HS-27A (cell line): ENCODE measurements at places on chromosomes 12 and 14.

DNA sequence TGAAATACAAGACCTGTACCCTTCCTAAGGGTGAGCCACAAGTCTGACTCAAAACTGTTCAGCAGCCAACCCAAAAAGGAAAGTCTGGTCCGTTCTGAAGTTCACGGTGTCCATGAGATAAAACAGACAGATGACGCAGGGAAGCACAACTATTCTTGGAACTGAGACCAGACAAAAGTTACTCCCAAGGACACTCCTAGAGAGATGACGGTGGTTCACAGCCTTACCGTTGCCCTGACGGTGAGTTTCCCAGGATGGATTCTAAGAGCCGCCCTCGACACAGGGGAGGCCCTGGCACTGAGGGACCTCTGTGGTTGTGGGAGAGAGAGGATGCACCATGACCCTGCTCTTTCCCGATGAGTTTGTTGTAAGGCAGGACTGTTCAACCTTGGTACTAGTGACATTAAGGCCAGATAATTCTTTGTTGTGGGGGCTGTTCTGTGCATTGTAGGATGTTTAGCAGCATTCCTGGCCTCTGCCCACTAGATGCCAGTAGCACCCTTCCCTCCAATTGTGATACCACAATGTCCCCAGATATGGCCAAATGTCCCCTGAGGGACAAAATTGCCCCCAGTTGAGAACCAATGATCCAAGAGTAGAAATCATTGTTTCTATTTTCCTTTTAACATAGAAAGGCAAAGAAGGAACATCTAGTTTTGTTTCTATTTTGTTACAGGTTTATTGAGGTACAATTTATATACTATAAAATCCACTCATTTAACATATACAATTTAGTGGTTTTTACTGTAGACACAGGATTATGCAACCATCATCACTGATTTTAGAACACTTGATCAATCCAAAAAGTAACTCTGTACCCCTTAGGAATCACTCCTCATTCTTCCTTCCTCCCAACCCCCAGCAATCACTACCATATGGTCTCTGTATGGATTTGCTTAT is 23.0 kb downstream of the OR10P1 start:
- no peak for DNase-seq

DNA sequence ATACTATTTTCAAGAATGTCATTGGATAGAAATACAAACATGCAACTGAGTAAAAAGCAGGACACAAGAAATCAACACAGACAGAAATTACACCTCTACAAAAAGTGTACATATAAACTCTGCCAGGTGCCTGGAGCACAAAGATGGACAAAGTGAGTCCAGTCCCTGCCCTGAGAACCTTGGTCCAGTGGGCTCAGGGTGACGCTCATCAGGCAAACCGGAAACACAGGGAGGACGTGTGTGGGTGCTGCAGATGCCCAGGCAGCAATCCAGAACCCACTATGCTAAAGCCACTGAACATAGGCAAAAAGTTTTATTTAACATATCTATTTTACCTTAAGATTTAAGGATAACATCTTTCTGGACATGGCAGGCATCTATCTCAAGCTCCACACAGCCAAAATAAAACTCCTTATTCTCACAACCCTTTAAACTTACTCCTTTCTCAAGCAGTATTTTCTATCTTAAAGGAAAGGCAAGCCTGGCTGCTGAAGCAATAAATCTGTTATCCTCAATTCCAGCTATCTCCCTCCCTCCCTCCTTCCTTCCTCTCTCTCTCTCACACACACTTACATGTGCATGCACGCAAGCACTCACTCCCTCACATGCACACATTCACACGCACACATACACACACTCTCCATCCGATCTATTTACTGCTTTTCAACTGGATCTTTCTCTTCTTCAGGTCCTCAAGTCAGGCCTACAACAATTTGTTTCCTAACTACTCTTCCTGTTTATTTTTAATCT is 10.2 kb downstream of the PPP1R13B start:
- DNase-seq, result no peak

DNA sequence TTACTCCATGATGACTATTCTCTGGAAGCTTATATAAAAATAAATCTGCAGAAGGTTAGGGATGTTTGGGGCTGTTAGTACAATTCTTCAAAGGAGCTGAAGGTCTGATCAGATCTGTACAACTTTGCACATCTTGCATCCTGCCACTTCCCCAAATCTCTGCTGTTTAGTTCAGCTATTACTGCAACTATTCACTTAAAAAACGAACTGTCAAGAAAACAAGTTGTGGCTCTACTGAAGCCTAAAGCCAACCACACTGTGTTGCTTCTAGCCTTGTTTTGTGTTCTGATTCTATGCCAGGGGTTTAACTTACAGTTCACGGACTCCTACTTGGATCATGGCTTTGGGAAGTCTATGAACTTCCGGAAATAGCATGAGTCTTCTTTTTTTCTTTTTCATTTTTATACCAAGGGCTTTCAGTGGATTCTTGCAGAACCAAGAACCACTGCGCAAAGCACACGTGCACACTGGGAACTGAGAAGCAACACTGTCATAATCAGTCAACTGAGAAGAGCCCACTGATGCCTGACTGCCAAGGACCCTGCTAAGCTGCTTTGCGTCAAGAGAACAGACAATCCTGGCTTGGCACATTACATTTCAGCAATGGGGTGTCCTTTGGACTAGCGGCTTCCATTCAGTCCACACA is 66.3 kb upstream of the EEA1 start:
- DNase-seq, result no peak

DNA sequence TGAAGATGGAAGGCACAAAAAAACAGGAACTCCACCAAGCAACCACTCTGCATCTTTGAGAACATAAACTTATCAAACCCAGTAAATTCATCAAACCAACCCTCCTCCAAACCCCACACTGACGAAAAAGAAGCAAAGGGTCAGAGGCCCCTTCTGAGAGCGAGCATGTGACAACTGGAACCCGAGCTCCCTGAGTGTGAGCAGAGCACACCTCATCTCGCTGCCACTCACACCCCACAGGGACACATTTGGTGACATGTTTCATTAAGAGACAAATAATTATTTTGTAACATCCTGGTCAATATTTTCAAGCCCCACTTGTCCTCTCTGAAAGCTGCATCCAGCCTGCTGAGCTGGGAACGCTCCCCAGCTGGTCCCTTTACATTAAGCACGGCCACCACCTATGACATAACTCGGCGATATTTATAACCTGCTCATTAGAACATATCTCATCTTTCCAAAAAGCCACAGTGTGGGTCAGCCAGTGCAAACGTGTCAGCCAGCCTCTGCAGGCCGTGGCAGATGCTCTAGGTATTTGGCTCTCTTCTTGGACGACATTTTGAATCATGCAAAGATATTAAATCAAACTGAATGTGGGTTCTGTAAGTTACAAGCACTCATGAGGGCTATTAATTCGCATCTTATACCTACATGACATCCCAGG is 120.1 kb downstream of the TTC7B start:
- no peak for DNase-seq

- no peak for DNase-seq
Measured at GRCh38 chr14:33061667-33062325, 123.1 kb downstream of the NPAS3 start.

- no peak for DNase-seq
Measured at GRCh38 chr12:51938726-51939125, 12.8 kb upstream of the ACVR1B start.

DNA sequence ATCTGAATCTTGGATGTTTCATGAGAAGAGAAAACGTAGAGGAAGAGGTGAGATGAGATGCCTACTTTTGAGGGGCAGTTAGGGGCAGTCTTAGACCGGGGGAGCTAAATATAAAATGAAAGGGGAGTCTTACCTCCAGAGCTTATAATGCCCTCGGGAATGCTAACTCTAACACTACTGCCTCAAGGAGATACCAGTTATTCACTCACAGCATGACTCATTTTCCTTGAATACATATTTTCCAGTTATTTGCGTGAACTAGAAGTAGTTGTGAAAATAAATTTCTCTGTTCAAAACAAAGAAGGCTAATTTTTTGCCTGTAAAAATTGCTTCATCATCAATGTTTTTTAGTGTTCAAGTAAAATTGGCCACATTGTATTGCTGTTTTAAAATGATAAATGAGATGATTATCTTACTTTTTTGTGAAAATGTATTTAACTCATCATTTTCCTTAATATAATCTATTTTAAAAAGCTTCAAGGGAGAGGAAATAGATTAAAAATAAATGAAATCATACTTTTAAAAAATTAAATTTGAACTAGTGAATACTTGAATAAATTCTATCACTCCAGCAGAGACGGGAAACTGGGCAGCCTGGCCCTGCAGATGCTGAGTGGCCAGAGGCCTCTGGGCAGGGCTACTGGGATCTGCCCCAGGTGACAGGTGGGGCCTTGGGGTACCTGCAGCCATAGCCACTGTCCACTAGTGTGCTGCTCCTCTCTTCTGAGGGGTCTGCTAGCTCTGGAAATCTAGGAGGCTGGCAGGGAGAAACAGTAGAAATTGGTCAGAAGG is 339.3 kb downstream of the EGLN3 start:
- no peak for DNase-seq

GRCh38 chr12:105882404-105882803 is 256.4 kb downstream of the NUAK1 start:
- DNase-seq, result no peak

- DNase-seq, result no peak
Measured at GRCh38 chr12:49264466-49264872, 413 bp upstream of the TUBA1C start.

GRCh38 chr12:89439941-89440340 is 84.7 kb downstream of the GALNT4 start:
- DNase-seq, result no peak

DNA sequence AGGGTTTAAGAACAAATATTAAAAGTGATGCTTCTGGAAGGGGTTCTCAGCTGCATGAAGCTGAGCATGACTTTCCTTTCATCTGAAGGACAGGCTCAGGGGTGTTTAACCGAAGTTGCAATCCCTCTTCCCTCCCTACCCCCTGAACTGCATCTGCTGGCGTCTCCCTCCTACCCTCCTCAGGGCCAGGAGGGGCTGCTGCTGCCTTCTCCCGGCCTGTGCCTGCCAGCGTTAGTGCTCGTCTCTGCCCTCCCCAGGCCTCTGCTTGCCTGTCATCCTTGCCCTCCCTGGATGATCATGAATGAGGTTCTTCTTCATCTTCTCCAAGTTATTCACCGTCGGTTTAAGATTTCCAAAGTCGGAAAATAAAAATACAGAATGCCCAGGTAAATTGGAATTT is 12.2 kb downstream of the SMOC1 start:
- DNase-seq, result no peak

GRCh38 chr12:88743946-88744685 is 163.8 kb upstream of the KITLG start:
- DNase-seq, result no peak

DNA sequence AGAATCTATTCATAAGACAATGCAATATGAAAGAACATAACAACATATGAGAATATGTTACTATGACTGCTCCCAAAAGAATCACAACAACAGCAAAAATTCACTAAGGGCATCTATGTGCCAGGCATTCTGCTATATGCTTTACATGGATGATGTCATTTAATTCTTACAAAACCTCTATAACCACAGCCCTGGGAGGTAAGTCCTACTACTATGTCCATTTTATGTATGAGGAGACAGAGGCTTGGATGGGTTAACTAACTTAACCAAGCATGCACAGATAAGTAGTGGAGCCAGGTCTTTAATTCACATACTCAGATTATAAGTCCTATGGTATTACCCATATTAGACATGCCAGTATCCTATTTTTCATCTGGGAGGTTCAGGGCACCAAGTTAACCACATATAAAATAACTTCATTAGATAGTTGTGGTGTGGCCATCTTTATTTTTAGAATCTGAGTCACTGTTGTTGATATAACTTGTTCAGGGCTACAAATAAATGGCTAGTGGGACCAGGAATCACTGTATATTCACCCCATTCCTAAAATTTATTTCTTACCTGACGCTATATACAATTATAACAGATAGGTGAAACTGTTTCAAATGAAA is 33.2 kb upstream of the RAD51AP1 start:
- DNase-seq, result peak; percentile 11

- no peak for DNase-seq
Measured at GRCh38 chr14:92532490-92533163, 19.0 kb downstream of the RIN3 start.

- peak; percentile 15 for DNase-seq
Measured at GRCh38 chr12:59398164-59398563, 197.7 kb upstream of the SLC16A7 start.

- DNase-seq, result no peak
Measured at GRCh38 chr12:117933545-117933944, 35.2 kb downstream of the KSR2 start.

- DNase-seq, result no peak
Measured at GRCh38 chr12:24756479-24757024, 192.3 kb downstream of the BCAT1 start.
